Activated CD4-positive, alpha-beta T cell treated with anti-CD3 and anti-CD28 coated beads for 36 hours (primary cell): ENCODE measurements at places on chromosomes 7 and 10. TPM values are rescaled to one million over a fixed set of nuclear protein-coding genes. Genes with fewer than 3 reads are reported as not detected.

- no peak for DNase-seq
These were observed 309.2 kb upstream of the SHH start for GRCh38 chr7:156121434-156121833.

DNA sequence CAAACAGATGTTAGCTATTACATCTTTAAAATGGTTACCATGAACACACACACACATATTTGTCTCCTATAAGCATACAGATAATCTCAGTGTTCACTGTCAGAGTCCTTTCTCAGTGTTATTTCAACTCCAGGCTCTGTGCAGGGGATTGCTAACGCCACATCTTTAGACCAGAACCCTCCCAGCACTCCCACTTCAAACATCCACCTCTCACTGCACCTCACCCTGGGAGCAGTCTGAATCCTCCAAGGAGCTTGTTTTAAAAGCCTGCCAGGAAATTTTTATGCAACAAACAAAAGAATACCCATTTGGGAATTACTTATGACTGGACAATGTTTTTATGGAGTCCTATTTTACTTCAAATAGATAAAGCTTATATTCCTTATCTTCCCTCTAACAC, 107.4 kb downstream of the PARD3 start:
- no peak for DNase-seq

UTF1 gene
- not detected for total RNA-seq

DNA sequence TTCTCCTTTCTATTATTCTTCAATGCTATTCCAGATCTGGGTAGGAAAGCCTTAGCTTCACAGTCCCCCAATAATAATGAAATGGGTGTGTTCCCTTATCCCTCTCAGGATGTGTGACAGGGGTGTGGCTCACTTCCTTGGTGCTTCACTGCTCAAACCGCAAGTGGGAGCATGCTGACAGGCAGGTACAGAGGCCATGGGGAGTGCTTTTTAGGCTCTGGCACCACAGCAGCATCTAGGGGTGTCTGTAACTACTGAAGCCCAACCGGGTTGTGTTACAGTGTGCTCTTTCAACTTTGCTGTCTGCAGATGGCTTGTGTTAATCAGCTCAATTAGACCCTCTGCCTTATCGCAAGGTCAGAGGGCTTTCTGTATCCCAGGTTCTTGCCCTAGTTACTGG, 79.4 kb upstream of the CYP2C9 start:
- no peak for DNase-seq

PRTFDC1 gene
- total RNA-seq, result 0.71 TPM

DNA sequence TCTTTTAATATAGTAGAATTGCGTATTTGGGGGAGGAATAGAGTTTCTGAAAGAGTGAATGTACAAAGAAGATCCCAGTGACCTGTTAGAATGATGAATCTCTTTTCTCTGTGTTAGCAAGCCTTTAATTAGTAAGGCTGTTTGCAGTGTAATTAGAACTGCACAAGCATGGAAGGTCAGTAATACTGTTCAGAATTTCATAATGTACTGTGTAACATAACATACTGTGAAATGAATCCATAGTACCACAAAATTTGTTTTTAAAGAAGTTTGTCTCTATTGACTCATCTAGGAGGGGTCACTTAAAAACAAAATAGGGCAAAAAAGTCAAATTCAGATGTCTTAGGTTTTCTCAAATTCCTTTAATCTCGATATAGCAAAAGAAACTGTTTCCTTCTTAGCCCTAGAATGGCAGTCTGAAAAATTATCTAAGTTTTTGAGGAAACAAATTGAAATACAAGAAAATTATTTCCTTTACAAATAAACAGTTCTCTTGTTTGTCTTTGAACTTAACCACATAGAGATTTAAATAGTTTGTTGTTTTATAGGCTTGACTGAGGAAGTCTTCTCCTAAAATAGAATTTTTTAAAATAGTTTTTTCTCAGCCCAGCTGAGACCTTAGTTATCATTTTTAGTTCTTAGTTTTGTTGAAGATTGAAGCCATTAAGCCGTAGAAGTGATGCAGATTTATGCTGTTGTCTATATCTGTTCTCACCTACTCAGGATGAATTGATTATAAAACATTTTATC, 12.5 kb downstream of the ADK start:
- DNase-seq, result no peak

DNA sequence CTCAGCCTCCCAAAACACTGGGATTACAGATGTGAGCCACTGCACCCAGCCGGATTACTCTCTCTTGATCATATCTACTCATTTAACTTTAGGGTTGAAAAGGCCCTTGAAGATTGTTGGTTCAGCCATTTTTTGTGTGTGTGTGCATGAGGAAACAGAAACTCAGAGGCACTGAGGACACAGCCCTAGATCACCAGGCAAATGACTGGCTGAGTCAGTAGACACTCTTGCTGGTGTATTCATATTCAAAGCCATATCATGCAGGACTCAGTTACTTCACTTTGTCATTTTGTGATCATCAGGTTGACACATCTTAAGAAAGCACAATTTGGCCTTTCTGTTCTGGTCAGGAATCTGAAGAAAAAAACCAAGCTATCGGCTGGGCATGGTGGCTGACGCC, 253.4 kb downstream of the TRIL start:
- DNase-seq, result no peak

- DNase-seq, result no peak
These were observed 239.6 kb upstream of the SHH start for GRCh38 chr7:156051884-156052283.

- DNase-seq, result no peak
These were observed 26.2 kb downstream of the C1GALT1 start for GRCh38 chr7:7208520-7208919.

C7orf57 gene
- total RNA-seq, result 0.33 TPM

DNA sequence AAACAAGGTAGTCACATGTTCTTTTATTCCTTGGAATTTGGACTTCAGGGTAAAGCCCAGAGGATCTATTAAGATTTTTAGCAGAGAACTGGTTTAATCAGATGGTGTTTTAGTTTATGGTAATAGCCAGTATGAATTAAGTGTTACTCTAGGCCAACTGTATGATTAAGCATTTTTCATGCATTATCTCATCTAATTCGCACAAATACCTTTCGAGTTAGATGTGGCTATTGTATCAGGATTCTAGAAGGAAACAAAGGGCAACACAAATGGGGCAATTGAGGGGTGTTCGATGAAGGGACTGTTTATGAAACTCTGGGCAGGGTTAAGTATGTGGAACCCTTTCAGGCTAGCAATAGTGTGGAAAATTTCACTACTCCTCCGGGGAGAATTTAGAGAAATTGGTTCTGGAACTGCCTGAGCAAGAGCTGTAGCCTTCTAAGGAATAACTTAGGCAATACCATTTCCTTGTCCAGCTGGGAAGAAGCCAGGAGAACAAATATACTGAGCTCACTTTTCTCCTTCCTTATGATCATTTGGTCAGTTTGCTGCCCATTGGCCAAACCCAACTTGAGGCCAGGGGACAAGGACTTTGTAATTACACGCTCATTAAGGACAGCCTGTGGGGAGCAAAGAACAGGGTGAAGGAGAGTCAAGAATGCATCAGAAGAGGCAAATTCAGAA, 319.0 kb upstream of the FZD1 start:
- no peak for DNase-seq

GRCh38 chr7:150358433-150358832, 10.2 kb upstream of the REPIN1 start:
- no peak for DNase-seq

- no peak for DNase-seq
These were observed 1.5 kb downstream of the MEST start for GRCh38 chr7:130493275-130493873.

GPR85 gene
- not detected for total RNA-seq

CCDC186 gene
- total RNA-seq, result 9.1 TPM

ARHGEF35 gene
- total RNA-seq, result 5.1 TPM

TMEM176B gene
- not detected for total RNA-seq

DNA sequence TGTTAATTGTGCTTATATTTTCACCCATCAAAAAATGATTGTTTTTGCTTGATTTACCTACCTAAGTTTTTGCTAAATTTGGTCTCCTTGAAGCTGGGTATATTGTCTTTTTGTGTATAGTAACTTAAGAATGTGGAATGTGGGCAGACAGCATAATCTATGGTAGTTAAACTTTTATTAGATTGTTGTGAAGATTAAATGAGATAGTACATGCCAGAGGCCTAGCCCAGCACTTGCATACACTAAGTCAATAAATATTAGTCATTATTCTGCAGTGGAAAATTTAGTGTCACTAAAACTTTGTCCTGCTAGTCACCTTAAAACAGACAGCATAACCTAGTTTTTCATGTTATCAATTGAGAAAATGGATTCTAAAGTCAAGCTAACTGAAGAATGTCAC, 19.3 kb upstream of the RPA3 start:
- no peak for DNase-seq

DNA sequence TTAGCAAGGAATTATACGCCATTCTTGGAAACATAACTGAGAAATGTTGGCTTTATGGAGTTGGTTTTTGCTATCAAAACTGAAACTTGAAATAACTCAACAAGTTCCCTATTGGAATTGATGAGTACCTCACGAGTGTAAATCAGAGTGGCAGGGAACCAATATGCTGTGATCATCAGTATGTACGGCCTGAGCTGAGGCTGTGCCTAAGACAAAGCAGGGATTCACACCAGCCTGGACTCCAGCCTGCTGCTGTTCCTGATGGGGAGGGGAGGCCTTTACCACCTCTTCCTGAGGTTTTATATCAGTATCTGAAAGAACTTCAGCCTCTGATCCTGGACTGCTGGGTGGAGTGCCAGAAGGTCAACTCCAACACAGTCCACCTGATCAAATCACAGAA, 52.7 kb downstream of the CRTAC1 start:
- no peak for DNase-seq

GRCh38 chr10:80460399-80461207, 6.5 kb downstream of the TSPAN14 start:
- no peak for DNase-seq

GBX1 gene
- total RNA-seq, result 0.16 TPM

CPED1 gene
- not detected for total RNA-seq

DNA sequence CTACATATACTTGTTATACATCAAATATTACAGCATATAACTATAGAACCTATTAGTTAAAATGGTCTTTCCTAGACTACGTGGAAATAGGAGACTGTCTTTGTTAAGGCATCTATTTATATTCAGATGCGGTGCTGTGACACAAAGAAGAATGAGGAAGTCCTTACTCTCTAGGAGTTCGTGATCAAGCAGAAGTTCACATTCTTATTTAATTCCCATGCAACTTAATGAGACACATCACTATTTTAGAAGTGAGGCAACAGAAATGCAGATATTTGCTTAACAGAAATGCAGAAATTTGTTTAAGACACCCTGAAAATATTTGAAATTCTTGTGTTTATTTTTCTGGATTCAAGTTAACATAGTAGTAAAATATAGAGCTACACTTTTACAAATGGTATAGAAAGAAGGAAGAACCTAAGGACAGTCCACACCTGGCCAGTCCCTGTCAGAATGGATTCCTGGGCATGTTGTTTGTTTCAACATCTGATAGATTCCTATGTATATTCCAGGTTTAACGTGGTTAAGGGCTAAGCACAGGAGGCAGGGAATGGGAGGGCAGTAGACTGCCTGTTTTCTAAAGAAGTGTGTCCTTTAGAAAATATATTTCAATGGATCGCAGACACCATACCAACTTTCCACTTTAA, 70.6 kb upstream of the NXPH1 start:
- DNase-seq, result no peak

CYP3A4 gene
- not detected for total RNA-seq

DNA sequence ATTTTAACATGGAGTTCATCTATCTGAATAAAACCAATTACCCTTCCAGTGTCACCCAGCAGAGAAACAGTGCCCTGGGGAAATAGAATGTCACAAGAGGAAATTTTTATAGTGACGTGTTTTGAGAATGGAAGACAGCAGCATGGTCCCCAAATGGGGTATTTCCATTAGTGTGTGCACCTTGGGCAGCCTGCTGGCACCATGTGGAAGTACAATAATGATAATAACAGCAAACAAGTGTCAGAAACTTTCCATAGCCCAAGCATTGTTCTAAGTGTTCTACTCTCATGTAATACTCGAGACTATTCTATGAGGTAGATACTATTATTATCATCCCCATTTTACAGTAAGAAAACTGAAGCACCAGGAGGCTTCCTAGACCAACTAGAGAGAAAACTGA, 2.2 kb upstream of the PDE1C start:
- no peak for DNase-seq

DNA sequence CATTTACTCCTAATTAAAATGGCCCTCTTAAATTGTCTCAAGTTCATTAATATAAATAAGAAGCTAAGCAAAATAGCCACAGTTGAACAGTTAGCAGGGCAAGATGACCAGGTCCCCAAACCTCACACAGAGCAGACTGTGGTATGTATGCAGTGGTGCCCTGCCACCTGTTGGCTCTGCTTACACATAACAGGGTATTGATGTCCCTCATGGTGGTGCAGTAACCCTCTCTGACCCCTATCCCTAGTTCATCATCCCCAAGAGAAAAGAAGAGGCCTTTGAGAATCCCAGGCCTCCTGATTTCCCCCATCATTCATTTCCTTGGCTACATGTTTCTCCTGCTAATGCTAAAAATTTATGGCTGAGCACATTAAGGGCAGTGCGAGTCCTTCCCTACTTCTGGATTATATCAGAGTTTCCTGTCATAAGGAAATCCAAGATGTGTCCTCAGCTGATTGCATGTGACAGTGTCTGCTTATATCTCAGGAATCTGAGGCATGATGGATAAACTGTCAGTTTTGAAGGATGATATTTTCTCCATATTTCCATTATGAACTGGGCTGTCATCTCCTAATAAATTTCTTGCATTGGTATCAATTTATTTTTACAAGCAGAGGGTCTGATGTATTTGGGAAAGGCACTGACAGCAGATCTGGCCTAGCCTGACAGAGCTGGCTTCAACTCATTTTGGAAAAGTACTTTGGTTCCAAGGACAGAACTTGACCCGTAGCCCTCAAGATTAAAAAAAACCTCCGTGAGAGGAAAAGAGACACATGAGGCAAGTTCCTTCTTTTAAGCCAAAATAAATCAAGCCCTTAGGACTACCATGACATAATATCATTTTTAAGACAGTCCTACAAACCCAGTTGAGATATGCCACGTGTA, 880.6 kb downstream of the LRMDA start:
- peak; percentile 30 for DNase-seq

JCAD gene
- not detected for total RNA-seq

NUDT13 gene
- 1.6 TPM for total RNA-seq

- DNase-seq, result no peak
These were observed 65.5 kb downstream of the CPVL start for GRCh38 chr7:29080803-29081202.

GRCh38 chr10:131890276-131891195, 10.3 kb upstream of the PPP2R2D start:
- DNase-seq, result no peak

SPDYE1 gene
- total RNA-seq, result not detected

COMMD3 gene
- total RNA-seq, result 53.8 TPM

PVRIG gene
- 26.9 TPM for total RNA-seq

GRCh38 chr7:115232041-115232440, 310.1 kb downstream of the MDFIC start:
- no peak for DNase-seq

LIPJ gene
- not detected for total RNA-seq

RPP38 gene
- total RNA-seq, result 27.1 TPM

- DNase-seq, result no peak
These were observed 18.1 kb downstream of the RAPGEF5 start for GRCh38 chr7:22338877-22339276.

GRCh38 chr7:129496653-129497052, 5.7 kb upstream of the SMKR1 start:
- DNase-seq, result no peak

GRCh38 chr10:131731780-131732630, 168.8 kb upstream of the PPP2R2D start:
- DNase-seq, result no peak

- DNase-seq, result no peak
These were observed 472.0 kb downstream of the RPS24 start for GRCh38 chr10:78505657-78506056.
